ENCODE measurements at places on chromosomes 1 and 21.

DNA sequence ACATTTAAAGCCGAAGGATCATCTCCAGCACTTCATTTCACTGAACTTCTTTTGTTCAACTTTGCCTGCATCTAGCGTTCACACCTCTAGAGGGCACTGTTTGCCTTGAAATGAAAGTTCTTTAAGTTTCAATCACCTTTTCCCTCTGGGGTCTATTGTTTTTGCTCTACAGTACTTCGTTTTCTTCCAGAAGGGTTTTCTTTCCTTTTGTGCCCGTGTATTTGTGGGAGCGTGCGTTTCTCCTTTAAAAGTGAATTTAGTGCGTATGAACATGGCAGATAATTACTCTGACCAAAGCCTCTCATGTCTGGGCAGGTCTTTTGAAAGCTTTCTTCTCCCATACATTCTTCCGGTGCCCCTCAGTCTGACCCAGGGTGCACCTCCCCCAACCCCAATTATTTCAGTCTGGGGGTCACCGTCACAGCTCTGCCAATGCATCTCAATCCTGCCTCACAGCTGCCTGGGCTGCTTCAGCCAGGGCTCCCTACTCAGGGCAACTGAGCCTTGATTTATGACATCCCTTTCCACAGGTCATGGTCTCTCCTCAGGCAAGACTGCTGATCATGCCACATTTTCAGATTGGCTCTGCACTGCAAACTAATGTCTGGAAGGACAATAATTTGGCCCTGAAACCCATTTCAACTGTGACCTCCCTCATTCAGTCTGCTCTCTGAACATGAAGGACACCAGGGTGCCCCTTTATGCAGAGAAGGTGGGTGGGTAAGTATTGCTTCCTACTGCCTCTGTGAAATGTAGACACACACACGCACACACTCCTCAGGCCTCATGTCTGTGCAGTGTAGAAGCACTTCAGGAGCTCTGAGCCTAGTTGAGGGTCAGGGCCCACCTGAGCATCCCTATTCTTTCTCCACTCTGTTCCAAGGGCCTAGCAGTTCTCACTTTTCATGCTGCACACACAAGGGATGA, 88.6 kb downstream of the NUF2 start:
- peak; percentile 28 for DNase-seq

DNA sequence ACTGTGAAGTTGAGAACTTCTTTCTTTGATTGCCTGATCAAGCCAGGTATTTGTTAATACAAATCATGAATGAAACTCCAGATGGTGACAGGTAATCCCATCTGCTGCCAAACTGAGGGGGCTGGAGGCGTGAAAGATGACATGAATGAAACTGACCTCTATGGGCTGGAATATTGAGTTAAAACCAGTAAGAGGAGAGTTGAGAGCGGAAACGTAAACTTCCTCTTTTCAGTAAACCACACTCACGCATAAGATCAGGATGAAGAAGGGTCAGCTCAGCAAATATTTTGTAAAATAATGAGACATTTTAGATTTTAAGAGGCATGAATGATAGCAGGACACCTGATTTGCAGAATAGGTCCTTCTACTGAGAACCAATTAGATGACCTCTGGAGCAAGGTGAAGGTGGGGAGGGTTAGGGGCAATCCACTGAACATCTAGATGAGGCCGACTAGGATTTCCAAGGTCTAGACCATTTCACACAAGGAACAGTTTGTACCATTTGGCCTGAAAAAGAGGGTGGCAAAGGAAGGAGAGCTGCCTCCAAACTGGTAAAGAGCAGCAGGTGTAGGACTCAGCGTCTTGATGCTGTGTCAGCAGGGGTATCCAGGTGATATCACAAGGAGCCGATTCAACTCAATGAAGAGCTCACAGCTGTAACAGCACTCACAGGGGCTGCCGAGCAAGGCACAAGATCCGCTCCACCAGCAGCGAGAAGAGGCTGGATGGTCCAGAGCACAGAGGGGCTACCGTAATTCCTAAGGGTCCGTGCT, 132.6 kb downstream of the NTPCR start:
- DNase-seq: no peak

- DNase-seq: peak; percentile 75
Measured at GRCh38 chr1:210239349-210240111, 6.9 kb downstream of the SERTAD4 start.

DNA sequence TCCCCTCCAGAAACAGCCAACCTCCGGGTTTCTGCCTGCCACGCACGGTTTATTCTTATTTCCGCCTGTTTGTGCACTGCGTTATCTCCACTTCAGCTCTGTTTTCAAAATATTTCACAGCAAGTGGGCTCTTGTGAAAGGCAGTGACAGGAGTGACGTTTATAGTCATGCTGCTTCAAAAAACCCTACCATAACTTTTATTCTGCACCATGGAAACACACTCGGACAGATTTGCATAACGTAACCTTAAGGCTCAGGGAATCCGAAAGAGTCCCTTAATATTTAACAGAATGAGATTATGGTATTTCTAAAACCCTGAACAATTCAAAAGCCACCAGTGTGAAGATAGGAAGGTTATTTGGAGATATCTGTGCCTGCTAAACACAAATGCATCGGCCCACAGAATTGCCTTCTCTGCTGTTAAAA, 782 bp upstream of the SDE2 start:
- no peak for DNase-seq

GRCh38 chr1:199447906-199448305, 579.6 kb upstream of the NR5A2 start:
- DNase-seq: no peak

- no peak for DNase-seq
Measured at GRCh38 chr1:193979219-193979618, 792.8 kb upstream of the B3GALT2 start.

DNA sequence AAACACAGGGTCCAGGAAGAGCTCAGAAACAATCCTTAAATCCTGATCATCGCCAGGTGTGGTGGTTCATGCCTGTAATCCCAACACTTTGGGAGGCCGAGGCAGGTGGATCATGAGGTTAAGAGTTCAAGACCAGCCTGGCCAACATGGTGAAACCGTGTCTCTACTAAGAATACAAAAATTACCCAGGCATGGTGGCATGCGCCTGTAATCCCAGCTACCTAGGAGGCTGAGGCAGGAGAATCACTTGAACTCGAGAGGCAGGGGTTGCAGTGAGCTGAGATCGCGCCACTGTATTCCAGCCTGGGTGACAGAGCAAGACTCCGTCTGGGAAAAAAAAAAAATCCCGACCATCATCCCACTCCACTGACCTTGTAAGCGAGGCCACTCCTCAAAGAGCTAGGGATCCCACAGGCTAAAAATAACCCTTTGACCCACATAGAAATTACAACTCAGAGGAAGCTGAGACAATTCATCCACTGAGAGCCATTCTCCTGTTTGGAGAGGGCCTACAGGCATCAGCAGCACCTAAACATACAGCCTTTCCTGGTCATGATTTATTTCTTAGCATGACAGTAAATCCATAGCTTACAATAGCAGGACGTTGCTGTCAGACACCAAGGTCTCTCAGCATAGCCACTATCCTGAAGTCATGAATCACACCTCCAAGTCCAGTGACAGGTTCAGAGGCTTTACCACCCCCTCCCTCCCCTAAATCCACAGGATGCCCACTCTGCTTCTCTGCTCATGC, 66.7 kb downstream of the TGFBR3 start:
- DNase-seq: no peak

Measured in SJSA1 (cell line).